ENCODE measurements at places on chromosomes 1 and 21.
A peak's percentile ranks its signal among the peaks of the same experiment; 100 is the strongest.

- DNase-seq, result no peak
These were observed 1.3 kb upstream of the SLC30A1 start for GRCh38 chr1:211580303-211580687.

- no peak for DNase-seq
These were observed 59.2 kb downstream of the IARS2 start for GRCh38 chr1:220153147-220153546.

DNA sequence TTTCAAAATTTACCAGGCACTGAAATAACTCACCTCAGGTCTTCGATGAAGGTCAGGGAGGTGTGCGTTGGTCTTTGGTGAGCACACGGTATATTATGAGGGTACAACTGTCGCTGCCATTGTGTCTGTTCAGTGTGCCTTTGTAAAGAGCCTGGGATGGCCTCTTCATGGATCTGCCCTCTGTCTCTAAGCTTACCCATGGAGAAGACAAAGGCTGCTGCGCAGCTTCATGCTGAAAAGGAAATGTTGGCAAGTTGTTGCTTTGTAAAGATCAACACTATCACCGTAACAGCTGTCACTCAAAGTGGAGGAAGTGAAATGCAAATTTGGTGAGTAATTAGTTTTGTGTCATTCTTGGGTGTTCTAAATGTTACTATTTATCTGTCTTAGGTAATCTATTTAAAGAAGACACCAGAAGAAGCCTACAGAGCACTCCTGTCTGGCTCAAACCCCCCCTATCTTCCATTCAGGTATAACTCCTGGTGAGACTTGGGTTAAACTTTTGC lies 71.6 kb downstream of the CDC14A start:
- no peak for DNase-seq

DNA sequence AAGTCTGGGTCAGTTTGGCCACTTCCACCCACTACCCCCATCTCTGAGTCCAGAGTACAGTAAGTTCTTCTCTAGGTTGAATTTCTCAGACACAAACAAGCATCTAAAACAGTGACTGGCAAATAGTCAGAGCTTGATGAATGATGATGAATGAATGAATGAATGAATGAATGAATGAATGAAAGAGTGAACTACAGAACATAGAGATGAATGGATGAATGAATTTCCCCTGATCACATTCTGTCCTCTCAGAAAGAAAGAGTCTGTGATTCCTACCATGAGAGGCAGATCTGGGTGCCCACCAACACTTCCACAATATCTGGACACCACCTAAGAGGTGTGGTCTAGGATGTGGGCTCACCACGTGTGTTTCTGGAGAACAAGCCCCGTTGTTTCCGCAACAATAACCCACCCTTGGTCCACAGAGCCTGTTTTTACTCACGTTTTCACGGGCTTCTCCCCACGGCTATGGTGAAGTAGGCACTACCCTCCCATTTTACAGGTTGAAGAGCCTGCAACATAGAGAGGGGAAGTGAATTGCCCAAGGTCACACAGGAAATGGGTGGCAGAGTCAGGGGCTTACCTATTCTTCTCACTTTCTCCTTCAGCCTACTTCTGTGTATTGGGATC lies 40.2 kb upstream of the IFFO2 start:
- no peak for DNase-seq

DNA sequence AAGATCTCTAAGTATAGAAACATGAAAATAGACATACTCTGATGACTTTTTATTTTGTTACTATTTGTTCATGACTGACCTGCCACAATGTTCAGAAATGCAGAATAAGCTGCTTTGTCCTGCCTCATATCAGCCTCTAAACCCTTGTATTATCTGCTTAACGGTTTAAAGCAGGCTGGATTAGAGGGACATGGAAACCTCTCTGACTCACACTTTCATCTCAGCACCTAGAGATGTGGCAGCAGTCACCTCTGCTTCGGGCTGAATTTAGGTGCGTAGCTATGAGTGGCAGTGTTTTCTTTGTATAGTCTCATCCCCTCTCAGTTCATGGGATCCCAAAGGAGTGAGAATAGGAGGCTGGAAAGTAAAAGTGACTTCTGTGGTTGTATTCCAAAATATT lies 255.4 kb downstream of the RGS7 start:
- no peak for DNase-seq

- no peak for DNase-seq
These were observed 66.9 kb downstream of the LRRC8D start for GRCh38 chr1:89887713-89888112.

- no peak for DNase-seq
These were observed 53.2 kb upstream of the RAVER2 start for GRCh38 chr1:64691626-64692025.

DNA sequence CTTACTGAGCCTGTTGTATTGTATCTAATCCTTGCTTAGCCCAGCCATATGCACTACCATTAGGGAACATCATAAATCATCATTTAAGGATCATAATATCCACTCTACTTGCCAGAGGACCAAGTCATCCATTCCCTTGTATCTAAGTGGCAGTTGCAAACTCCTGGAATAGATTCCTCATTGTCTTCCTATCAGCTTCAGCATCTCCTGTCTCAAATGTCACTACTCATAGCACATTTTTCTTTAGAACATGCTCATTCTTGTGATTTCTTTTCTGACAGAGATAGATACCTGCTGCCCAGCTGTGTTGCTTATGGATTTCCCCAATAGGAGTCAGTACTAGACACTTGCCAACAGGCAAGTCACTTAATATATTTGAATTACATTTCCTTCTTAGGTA lies 84.3 kb downstream of the OLFML3 start:
- no peak for DNase-seq

DNA sequence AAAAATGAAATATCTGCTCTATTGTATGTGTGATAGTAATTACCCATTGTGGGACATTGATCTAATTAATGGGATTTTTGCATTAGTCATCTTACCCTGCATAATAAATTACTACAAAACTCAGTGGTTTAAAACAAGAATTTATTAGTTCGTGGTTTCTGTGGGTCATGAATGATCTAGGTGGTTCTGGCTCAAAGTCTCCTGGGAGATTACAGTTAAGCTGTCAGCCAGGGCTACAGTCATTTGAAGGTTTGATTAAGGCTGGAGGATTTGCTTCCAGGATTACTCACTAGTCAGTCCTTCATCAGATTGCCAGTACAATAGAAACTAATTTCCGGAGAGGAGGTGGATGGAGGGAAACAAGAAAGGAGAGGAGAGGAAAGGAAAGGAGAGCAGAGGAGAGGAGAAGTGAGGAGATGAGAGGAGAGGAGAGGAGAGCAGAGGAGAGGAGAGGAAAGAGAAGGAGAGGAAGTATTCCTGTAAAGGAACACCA lies 60.4 kb upstream of the TNFSF4 start:
- DNase-seq, result peak; percentile 97

DNA sequence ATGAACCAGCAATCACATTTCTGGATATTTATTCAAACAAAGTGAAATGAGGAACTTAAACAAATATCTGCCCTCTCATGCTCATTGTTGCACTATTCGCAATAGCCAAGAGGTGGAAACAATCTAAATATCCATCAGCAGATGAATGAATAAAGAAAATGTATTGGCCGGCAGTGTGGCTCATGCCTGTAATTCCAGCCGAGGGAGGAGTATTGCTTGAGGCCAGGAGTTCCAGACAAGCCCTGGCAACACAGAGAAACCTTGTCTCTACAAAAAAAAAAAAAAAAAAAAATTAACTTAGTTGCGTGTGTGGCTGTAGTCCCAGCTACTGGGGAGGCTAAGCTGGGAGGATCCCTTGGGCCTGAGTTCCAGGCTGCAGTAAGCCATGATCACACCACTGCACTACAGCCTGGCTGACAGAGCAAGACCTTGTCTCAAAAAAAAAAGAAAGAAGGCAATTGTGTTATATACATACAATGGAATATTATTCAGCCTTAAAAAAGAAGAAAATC lies 191.4 kb downstream of the AKT3 start:
- DNase-seq, result no peak

- DNase-seq, result no peak
These were observed 3.6 kb downstream of the CTBS start for GRCh38 chr1:84570436-84571149.

DNA sequence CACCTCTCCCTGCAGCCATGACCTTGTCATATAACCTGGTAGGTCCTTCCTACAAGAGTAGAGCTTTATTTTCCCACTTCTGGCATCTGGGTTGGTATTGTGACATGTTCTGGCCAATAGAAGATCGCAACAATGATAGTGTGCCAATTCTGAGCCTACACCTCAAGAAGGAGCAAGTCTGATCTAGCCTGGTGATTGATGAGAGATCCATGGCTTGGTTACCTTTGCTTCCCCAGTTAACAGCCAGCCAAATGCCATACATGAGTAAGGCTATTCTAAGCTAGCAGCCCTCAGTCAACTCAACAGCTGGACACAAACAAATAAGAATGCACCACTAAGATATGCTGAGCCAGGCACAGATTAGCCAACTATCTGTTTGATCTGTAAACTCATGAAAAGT lies 226.7 kb downstream of the LMO4 start:
- no peak for DNase-seq

DNA sequence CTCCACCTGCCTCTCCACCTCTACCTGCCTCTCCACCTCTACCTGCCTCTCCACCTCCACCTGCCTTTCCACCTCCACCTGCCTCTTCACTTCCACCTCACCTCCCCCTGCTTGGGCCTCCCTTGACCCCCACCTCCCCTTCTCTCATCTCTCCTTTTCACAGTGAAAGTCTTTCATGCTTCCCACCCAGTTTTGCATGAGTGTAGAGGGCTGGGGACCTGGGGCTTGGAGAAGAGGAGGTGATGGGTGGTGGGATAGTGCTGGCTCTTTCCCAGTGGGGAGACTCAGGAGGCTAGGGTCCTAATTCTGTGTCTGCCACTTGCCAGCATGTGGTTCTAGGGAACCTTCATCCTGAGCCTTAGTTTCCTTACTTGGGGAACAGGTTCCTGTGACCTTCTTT lies 316.2 kb upstream of the C1orf174 start:
- DNase-seq, result no peak

GRCh38 chr1:201791779-201792173 lies 37.2 kb upstream of the IPO9 start:
- peak; percentile 71 for DNase-seq

DNA sequence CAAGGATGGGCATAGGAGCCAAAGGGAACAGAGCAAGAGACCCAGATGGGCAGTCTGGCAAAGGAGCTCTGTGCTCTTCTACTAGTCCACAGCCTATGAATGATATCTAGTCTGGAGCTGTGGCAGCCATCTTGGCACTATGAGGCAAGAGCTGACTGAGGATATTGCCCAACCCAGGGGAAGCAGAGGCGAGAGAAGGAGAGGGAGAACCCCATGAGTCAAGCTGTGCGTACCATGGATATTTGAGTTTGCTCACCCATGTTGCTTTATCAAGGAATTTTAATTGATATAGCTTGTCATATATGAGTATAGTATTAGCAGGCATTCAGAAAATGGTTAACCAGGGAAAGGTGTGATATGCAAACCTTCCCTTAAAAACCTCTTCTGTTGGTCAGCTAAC lies 420.9 kb downstream of the PRDM2 start:
- no peak for DNase-seq

- peak; percentile 39 for DNase-seq
These were observed 40.6 kb downstream of the CHRM3 start for GRCh38 chr1:239426821-239427475.

GRCh38 chr1:66283622-66284041 lies 250.3 kb upstream of the SGIP1 start:
- DNase-seq, result no peak

GRCh38 chr1:239939602-239940001 lies 152.1 kb upstream of the FMN2 start:
- DNase-seq, result no peak

DNA sequence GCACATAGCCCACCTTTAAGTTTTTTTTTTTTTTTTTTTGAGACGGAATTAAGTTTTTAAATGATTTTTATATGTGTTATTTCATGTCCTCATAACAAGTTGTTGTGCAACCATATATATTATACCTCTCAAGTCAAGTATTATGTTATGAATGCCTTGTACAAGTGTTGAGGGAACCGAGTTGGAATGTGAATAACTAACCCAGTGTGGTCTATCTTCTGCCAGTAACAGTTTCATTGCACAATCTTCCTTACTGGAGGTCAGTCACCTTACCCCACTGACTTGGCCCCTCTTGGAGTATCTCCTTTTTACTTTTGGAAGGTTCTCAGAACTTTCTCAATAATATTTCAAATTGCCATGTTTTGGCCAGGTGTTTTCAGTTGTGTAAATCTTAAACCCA lies 201.9 kb downstream of the CACNA1E start:
- no peak for DNase-seq

- no peak for DNase-seq
These were observed 1.5 kb downstream of the SETDB1 start for GRCh38 chr1:150927624-150928023.

- peak; percentile 62 for DNase-seq
These were observed 61.1 kb downstream of the HNRNPR start for GRCh38 chr1:23282957-23283356.

DNA sequence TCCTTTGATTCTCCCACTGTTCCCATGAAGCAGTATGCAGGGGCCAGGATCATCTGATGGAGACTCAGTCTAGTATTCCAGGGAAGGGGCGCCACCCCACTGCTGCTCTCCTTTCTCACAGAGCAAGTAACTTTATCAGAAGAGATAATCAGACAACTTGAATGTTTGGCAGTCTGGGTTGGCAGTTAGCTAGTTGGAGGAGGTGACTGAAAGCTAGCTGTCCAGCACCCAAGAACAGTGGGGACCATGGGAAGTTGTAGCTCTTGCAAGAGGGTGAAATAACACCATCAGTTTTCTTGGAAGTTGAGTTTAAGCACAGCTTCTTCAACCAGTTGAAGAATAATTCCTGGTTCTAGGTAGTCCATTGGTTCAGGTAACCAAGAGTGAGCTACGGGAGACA lies 22.2 kb upstream of the AGL start:
- DNase-seq, result no peak

GRCh38 chr1:77539519-77540142 lies 142.8 kb downstream of the ZZZ3 start:
- peak; percentile 82 for DNase-seq

DNA sequence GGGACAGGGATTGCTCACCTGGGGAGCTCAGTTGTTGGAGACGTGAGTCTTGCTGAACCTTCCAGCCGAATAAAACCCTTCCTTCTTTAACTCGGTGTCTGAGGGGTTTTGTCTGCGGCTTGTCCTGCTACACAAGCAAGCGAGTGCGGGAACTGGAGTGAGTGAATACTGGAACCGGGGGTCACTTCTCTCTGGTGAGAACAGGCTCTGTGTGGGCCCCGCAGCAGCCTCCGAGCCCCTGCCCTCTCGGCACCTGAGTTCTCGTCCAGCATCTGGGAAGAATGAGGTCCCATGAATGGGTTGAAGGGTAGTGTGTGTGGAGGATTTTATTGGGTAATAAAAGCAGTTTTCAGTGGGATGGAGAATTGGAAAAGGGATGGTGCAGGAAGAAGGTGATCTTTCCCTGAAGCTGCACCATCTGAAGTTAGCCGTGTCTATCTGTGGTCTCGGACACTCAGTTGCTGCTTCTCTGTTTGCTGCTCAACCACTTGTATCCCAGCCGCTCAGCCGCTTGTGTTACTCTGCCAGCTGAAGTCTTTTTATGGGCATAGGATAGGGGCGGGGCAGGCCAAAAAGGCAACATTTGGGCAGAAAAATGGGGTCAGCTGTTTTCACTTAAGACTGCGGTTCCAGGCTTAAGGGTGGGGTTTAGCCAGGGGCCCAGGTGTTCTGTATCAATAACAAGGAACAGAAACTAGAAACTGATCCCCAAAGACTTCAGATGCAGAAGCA lies 450.6 kb upstream of the CAMK1G start:
- DNase-seq, result no peak

GRCh38 chr1:192474080-192474683 lies 101.4 kb upstream of the RGS1 start:
- no peak for DNase-seq

Measured in fibroblast of skin of left quadriceps (primary cell).